ENCODE measurements at places on chromosomes 3 and 15.

DNA sequence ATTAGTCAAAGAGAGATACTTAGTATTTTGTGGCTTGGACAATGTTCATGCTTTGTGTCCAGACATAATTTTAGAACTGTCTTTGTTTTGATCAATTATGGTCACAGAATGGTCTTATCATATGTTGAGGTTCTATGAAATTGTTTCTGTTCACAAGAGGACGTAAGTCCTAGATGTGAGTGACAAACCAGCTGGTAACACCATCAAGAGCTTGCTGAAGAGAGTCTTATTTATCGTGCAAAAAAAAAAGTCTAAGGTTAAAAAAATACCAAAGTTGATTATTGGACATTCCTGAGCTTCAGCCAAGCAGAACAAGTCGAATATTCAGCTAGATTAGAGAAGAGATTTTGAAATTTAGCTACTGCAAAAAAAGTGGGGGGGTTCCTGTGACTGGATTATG lies 495.9 kb upstream of the NAALADL2 start:
- no peak for DNase-seq

DNA sequence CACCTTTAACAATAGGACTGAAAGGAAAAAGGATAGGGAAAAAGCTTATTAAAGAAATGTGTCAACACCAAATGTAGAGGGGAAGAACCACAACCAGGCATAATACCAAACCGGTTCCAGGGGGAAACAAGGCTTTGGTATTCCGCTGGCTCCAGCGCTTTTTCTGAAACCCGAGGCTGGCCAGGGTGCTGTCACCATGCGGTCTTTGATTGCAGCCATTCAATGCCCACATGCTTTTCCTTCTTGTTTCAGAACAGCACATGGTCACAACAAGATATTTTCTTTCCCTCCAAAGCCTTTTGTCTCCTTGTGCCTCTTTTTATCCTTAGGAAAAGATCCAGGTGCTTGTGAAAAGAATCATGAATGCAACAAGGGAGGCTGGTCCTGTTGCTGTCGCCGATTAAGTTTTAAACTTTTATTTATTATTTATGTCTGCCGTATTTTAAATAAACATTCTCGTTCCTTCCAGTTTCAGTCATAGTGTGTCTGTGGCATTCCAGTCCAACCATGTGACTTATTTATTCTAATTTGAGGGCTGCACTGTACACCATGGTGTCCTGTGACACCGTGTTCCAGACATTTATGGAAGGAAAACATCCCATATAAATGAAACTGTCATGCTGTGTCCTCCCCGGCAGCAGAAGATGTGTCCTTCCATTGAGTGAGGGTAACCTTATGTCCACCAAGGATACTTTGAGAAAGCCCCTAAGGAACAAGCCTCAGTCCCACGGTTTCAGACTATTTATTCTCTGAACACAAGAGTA lies 41.1 kb downstream of the CCK start:
- DNase-seq, result no peak

DNA sequence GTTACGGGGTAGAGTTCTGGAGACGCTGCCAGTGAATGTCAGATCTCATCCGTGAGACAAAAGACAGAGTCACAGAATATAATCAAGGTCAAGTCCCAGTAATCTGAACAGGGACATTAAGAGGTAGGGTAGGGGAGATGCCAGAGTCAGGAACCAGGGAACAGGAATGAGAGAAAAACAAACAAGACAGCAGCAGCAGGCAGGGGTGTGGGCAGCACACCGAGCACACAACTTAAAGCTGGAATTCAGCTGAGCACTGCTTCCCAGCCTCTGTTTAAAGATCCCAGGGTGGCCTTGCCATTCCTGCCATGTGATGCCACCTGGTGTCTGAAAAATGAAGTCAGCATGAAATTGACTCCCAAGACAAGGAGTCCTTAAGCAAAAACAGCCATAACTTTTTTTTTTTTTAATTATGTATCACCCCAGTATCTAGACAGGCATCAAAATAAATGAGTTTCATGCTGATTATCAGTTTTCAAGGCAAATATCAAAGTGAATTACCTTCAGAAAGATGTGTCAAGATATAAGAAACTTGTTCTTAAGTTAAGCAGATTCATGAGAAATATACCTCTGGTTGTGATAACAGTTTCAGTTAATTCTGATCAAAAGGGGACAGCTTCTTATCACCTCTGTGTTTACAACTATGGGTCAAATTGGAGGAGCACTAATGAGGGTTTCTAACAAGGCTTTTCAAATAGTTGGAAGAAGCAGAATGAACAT lies 203.7 kb downstream of the SLC9A9 start:
- DNase-seq, result peak; percentile 40

GRCh38 chr3:186825294-186825821 lies 17.2 kb upstream of the ADIPOQ start:
- DNase-seq, result no peak

GRCh38 chr15:45573961-45574629 lies 13.1 kb upstream of the BLOC1S6 start:
- DNase-seq, result no peak

GRCh38 chr15:57253500-57253899 lies 122.8 kb upstream of the CGNL1 start:
- no peak for DNase-seq

- DNase-seq, result no peak
These were observed 187.9 kb upstream of the LMCD1 start for GRCh38 chr3:8313560-8314267.

DNA sequence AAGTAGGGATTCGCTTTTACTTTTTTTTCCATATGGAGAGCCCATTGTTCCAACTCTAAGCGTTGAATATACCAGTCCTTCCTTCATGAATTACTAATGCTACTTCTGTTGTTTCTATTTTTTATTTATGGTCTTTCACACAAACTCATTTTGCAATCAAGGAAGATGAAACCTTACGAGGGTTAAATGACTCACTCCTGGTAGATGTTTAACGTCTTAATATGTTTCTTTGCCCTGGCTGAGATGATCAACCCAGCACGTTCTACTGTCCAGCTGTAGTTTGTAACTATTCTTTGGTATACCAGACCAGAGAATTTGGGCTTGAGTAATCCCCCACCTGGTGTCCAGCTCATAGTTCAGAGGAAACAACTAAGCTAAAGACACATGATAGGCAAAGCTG lies 23.1 kb downstream of the CDCP1 start:
- DNase-seq, result no peak

DNA sequence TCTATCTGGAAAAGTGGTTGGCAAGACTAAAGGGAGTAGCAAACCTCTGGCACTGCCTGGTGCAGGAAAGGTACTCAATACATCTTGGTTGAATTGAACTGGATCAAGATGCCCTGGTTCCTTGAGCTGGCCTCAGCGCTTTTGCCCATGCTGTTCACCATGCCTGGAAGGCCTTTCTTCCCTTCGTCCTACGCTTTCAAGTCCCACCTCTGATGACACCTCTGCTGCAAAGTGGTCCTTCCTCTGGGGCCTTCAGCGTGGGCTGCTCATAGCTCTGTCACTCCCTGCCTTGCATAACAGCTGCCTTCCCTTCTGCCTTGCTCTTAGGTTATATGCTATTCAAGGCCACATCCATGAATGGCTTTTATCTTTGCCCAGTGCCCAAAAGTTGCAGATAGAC lies 23.0 kb downstream of the ITGA11 start:
- DNase-seq, result no peak

DNA sequence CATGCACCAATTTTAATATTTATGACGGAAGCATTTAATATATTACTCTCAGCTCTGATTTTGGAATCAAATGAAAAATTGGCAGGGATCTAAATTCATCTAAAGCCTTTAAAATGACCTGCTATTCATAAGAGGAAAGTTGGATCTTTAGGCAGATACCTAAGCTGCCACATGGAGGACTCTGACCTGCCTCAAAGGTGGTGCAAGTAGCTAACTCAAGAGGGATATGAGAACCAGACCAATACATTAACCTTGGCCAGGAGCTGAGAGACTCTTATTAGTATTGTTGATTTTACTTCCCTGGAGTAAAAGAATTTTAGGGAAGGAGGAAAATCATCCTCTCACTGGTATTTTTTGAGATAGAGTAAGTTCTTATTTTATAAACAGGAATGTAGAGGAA lies 17.7 kb downstream of the ZNF654 start:
- no peak for DNase-seq

DNA sequence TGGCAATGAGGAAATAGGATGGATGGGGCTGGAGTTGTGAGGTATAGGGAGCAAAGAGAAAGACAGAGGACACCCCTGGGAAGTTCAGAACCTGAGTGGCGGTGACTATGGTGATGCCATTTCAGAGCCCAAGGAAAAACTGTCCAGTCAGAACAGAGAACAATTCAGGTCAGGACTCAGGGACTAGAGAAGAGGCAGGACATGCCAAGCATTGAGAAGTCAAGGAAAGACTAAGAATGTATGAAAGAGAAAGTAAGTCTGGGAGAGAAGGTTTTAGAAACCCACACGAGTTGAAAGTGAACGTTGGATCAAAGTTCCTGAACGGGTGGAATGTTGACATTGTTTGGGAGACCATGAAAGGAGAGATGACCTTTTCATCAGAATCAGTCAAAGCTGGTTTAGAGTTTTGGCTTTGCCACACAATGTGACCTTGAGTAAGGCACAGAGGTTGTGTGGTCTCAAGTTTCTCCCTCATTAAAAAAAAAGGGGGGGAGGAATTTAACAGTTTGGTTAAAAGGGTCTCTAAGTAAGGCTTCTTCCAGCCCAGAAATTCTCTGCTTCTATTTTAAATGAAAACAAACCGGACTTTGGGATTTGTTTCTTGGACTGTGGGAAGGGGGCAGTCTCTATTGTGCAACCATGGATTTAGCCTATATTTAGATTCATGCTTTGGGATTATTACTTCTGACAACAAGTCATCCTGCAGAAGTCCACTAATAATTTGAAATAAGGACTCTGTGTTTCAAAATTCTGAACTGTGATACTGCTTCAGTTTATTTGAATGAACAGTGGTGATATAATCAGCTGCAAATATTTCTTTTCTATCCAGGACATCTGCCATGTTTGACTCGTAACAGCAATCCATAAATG lies 315.9 kb upstream of the TBL1XR1 start:
- DNase-seq, result no peak

GRCh38 chr3:114899186-114899931 lies 247.7 kb downstream of the ZBTB20 start:
- peak; percentile 92 for DNase-seq

DNA sequence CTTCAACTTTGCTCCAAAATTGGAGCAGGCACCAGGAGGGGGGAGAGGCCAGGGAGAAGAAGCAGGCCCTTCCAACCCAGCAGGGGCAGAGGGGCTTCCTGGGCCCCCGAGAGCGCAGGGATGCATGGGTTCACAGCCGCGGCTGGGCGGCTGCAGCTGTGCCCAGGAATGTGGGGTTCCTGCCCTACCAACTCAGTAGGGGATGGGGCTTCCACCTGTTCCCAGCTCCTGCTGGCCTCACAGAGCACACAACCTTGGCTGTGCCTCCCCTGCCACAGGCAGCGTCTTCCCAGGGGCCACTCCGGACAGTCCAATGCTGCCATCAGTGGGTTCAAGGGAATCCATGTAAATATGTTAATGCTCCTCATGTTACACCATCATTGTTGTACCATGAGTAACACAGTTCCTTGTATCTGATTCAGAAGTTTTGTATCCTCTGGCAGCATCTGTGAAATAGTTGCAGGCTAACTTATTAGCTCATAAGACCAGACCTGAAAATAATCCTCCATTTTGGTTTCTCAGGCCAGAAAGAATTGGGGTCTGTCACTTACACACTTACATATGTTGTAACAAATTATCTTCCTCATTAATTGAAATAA lies 12.1 kb upstream of the SIAH2 start:
- DNase-seq, result no peak

DNA sequence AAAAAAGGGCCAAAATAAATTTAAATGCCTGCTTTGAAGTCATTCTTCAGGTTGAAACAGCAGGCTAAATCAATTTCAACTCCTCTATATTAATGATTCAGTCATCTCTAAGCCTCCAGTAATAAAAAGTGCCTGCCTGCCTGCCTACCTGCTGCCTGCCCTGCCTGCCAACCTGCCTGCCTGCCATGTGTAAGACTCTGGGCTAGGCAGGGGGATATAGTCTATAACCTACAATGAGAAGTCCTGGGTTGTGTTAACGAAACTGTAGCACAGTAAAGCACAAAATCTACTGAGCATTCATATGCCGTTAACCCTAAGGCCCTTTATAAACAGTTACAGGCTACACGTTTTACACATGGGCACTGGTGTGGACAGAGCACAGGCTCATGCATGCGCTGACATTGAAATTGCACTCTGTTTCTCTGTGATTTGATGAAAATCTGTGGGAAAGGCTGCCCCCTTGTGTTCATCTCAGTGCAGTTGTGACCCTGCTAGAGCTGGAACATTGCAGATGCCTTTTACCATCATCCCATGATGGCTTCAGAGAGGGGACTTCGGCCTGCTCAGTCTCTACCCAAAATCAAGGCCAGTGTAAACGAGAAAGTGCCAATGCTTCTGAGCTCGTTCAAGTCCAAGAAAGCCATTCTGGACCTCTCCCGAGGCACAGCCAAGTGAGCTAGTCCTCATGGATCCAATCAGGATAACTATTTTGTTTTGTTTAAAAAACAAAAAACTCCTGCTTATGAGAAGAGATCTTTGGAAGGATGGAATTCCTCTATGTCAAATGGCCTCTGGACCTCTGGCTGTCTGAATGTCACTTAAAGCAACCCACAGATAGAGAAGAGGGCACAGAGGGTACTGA lies 64.6 kb downstream of the EFL1 start:
- peak; percentile 47 for DNase-seq

DNA sequence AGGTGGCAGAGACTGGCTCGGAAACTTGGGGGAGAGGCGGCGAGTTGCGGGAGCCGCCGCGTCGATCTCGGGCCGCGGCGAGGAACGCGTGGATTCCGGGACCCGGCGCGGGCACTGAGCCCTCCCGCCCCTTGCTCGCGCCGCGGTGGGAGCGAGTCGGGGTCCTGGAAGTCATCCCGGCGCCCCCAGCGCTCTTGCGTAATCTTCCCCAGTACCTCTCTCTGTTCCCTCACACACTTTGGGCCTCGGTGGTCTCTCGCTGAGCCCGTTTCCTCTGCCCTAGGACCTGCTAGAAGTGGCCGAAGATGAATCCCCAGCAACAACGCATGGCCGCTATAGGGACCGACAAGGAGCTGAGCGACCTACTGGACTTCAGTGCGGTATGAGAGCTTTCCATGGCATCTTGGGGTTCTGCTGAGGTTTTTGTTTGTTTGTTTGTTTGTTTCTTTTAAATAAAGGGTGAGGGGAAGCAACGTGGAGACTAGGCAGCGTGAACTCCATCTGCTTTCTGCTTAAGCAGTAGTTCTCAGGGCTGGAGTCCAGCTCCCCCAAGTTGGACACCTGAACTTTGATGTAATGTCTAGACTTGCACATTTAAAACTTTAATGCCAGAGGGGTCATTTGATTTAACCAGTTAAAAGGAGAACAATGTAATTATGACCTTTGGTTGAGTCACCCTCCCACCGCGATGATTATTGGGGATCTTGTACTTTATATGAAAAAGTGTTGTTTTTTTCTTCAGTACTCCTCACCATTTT lies 1.3 kb downstream of the TCF12 start:
- DNase-seq, result peak; percentile 27

DNA sequence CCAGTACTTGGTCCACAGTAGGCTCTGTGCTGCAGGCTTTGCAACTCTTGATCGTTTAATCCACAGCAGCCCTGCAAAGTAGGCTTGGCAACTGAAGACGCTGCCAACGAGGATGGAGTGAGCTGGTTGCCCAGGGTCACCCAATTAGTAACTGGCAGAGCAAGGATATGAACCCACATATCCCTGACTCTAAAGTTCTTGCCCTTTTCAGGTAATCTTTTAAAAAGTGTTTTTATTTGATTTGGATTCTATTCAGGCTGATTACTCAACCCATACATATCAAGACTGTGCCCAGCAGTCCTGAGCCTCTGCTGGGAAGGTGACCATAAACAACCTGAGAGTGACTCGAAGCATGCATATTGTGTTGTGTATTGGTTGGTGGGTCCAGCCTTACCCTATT lies 50.3 kb downstream of the PSMD6 start:
- DNase-seq, result no peak

GRCh38 chr3:126543457-126544061 lies 15.2 kb downstream of the C3orf22 start:
- no peak for DNase-seq
